ENCODE measurements at places on chromosomes 12 and 14.

DNA sequence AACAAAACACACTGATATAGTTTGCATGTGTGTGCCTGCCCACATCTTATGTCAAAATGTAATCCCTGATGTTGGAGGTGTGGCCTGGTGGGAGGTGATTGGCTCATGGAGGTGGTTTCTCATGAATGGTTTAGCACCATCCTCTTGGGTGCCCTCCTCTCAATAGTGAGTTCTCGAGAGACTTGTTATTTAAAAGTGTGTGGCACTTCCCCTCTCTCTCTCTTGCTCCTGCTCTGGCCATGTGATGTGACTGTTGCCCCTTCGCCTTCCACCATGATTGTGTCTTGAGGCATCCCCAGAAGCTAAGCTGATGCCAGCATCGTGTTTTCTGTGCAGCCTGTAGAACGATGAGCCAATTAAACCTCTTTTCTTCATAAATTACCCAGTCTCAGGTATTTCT is 454.1 kb upstream of the DCN start:
- no peak for DNase-seq

GRCh38 chr12:62251609-62251958 is 8.6 kb upstream of the USP15 start:
- DNase-seq: no peak

DNA sequence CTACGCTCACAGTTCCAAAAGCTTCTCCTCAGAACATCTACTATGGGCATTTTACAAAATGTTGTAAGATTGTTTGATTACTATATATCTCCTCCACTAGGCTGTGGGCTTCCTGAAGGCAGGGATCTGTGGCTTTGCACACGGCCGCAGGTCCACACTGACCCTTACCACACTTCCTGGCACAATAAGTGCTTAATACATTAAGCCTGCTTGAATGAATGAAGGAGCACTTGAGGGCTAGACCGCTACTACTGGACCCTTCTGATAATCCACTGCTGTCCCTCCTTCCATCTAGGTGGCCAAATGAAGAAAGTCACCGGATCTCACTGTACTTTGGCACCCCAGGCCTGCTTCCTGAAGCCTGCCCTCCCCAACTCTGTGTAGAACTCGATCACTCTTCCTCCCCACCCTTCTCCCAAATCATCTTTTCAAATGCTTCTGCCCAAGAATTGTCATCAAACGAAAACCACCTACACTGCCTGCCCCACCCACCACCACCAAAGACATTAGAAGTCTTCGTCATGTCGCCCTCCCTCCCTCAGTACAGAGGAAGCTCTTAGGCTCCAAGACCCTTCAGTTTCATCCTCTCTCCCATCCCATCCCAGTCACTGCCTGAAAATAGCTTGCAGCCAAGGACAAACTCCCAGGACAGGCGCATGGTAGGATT is 596 bp upstream of the ZBTB39 start:
- DNase-seq: no peak

DNA sequence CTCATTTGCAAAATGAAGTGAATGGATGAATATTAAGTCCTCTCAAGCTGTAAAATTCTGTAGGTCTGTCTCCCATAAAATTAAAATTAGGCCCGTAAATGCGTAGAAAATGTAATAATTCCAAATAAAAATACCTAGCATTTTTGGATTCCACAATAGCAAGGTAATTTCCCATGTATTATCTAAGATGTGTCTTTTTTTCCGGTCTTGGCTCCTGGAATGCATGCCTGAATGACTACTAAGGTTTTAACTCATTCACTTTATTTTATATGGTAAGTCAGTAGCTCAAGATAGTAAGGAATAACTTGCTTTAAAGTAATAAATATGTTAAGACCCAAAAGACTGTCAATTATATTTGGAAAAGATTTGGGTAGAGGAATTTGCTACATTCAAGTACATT is 11.1 kb downstream of the TXNRD1 start:
- DNase-seq: no peak

DNA sequence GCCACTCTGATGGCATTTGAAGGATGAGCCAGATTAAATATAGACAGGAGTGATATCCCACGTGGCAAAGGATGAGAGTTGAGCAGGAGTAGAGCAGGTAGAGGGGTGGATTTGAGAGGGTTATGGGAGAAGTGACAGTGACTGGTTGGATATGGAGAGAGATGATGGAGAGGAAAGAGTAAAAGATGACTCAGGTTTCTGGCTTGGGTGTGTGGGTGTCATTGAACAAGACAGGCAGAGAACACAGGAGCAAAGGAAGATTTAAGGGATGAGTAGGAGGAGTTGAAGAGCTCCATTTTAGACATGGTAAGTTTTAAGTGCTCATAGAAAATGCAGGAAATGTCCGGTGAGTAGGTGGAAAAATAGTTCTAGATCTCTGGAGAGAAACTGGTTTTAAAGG is 136.9 kb downstream of the EGLN3 start:
- DNase-seq: no peak

DNA sequence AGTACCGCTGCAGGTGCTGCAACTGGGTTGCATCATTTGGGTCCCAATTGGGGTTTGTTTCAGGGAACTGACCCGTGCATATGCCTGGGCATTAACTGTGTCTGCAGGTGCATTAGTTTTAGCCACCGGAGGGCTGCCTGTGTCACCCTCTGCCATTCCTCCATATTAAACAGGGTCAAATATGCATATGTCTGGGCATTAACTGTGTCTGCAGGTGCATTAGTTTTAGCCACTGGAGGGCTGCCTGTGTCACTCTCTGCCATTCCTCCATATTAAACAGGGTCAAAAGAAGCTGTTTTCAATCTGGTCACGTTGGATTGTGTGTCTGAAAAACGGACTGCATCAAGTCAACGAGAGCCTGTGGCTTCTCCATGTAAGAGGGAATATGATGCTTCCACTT is 1317.0 kb downstream of the TMEM121 start:
- DNase-seq: no peak

- no peak for DNase-seq
Observed at GRCh38 chr14:64542836-64543201, 2.3 kb downstream of the HSPA2 start.

DNA sequence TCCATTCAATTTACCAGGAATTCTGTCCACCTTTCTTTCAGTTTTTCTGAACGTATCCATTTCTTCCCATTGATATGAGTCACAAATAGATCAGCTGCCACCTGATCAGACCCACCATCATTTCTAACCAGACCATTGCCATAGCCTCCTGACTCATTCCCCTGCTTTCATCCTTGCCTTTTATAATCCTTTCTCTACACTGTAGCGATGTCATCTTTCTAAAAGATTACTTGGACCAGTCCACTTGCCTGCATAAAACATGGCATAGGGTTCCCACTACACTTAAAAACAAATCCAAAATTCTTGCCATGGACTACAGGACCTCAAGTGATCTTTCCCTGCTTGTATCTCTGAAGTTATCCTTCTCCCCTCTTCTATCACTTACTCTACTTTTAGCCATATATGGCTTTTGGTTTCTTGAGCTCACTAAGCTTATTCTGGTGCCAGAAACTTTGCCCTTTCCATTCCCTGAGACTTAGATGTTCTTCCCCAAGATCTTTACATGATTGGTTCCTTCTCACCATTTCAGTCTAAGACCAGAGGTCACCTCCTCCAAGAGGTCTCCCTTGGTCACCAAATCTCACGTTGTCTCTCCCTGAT is 149.5 kb upstream of the KRR1 start:
- no peak for DNase-seq

DNA sequence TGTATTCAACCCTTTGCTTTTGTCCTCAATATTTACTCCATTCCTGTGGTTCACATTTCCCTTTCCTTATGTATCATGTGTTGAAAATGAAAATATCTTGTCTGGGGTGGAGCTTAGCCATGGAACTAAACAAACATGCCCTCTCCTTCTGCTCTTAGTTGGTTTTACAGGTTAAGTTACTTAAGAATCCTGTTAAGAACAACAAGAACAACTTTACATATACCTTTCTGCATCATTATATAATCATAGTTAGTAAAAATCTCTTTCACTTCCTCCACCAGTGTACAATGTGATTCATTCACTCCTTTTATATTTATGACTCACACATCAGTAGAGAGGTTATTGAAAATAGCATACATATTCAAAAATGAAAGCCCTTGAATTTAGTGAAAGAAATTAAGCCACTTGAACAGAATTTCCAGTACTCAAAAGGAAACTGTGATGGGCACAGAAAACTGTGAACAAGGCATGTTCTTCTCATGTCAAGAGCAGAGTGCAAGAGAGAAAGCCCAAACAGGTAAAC is 307.7 kb downstream of the CCDC91 start:
- no peak for DNase-seq

DNA sequence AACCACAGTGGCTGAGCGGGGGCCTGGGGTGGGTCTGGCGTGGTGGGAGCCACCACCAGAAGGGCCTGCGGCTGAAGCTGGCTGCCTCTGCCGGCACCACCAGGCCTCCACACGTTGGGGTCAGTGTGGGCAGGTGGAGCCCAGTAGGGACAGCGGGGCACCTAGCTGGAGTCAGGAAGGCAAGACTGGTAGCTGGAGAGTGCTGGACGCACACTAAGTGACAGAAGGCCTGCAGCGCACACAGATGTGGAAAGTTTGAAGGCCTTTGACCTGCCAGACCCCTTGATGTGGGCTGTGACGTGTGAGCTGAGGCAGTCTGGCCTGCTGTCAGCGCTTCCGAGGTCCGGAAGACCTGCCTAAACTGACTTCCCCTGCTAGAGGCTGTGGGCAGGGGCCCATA is 26.3 kb downstream of the RIN3 start:
- no peak for DNase-seq

GRCh38 chr12:9651265-9651729 is 18.2 kb upstream of the CLEC2D start:
- DNase-seq: no peak

- no peak for DNase-seq
Observed at GRCh38 chr12:64808110-64808509, 16.3 kb upstream of the TBC1D30 start.

- no peak for DNase-seq
Observed at GRCh38 chr14:35281341-35281740, 10.8 kb upstream of the PSMA6 start.

GRCh38 chr12:29204521-29204920 is 55.4 kb downstream of the FAR2 start:
- DNase-seq: no peak
